Activated B cell treated with CpG ODN at 0.5 μM for 24 hours (primary cell): ENCODE measurements at places on chromosomes 13 and 19.

- DNase-seq, result no peak
Measured at GRCh38 chr19:48210005-48210404, 39.5 kb downstream of the ZSWIM9 start.

DNA sequence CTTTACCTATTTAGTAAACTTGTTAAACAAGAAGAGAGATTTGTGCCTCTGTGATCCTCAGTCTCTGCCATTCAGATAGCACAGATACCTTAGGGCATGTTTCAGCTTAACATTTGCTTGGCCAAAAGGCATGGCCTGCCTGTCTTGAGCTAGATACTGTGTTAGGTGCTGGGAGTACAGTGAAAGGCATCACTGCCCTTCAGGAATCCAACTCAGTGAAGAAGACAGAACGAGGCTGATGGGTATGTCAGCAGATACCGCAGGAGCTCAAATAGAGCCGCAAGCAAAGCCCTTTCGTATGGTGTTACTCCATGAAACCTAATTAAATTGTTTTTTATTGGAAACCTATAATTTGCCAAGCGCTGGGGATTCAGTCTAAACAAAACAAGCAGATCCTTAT is 12.9 kb downstream of the ZNF507 start:
- DNase-seq, result no peak

GRCh38 chr19:55000761-55001160 is 34.6 kb downstream of the NLRP2 start:
- no peak for DNase-seq

DNA sequence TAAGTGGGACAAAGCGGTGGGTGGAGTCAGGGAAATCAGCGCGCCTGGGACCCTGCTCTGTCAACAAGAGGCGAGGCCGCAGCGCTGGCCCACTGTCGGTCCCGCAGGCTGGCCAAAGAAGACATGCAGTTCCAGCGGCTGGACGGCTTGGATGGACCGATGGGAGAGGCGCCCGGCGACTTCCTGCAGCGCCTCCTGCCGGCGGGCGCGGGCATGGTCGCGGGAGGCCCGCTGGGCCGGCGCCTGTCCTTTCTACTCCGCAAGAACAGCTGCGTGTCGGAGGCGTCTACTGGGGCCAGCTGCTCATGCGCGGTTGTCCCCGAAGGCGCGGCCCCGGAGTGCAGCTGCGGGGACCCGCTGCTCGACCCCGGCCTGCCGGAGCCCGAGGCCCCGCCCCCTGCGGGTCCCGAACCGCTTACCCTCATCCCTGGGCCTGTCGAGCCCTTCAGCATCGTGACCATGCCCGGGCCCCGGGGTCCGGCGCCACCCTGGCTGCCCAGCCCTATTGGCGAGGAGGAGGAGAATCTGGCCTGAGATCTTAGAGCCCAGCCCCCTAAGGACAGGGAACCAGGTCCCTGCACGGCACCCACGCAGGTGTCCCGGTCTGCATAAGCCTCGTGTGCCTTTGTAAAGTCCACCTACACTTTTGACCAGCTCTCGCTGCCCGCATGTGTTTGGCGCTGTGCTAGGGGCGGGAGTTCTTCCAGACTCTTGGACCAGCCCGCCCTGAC is 6.1 kb downstream of the BEST2 start:
- DNase-seq, result peak; percentile 69

DNA sequence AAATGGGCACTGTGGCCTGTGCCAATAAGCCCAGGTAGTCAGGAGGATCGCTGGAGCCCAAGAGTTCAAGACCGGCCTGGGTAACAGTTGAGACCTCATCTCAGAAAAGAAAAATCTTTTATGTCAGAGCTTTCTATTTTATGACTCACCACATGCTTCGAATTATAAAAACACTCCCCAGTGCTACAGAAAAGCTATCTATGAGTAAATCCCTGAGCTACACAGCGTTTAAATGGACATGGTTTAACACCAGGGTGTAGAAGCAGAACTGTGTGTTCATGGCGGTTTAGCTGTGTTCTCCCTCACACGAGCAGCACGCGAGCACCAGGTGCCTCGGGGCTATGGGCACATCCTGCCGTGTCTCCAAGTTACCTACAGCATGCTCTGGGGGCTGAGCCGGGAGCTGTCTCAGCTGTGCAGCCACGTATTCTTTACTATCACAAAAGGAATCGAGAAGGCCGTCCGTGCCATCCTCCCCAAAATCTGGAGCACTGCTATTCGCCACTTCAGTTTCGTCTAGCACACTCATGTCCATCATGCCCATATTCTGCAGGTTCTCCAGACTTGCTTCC is 6.7 kb downstream of the SAFB2 start:
- DNase-seq, result no peak

DNA sequence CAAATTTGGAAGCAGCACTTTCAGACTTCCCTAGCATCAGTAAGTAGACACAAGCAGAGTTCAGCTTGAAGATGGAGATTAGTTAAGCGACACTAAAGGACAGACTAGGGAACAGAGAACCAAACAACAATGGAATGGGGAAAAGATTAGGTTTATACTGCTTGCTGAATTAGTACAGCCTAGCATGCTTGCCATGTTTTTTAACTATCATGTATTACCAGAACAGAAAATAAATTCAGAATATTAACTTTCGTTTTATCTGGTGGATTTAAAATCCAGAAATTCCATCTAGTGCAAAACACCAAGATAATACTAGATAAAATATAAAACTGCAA is 451.5 kb upstream of the SLC10A2 start:
- DNase-seq, result no peak

- no peak for DNase-seq
Measured at GRCh38 chr13:64627654-64628053, 2602.5 kb downstream of the PCDH9 start.

- DNase-seq, result no peak
Measured at GRCh38 chr13:31168166-31168565, 6.5 kb upstream of the HSPH1 start.

- DNase-seq, result no peak
Measured at GRCh38 chr19:23515551-23515950, 120.3 kb upstream of the ZNF91 start.

DNA sequence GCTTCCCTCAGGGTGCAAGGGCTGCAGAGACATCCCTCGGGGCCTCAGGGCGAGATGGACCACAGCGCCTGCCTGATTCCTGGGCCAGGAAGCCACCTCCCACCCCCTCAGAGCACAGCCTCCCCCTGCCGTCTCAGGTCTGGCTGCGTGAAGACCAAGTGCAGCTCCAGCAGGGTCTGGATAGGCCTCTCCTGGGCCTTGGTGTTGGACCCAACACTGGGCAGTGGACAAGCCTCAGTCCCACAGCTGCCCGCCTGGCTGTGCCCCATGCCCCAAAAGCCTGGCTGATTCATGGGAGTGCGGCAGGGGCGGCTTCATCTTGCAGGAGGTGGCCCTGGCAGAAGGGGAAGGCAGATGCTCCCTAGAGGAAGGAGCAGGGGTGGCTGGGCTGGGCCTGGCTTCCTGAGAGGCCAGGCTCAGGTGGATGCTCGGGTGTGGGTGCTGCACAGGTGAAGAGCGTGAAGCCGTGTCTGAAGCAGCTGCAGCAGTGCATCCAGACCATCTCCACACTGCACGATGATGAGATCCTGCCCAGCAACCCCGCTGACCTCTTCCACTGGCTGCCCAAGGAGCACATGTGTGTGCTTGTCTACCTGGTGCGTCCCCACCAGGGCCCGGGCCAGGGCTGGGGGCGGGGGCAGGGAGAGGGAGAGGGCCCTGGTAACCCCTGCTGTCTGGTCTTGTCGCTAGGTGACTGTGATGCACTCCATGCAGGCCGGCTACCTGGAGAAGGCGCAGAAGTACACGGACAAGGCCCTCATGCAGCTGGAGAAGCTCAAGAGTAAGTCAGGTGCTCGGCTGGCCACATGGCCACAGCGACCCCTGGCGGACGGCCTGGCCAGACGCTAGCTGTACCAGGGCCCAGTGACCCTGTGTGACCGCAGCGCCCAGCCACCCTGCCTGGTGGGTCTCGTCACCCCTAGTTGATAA is 21.7 kb downstream of the MAU2 start:
- DNase-seq, result no peak

GRCh38 chr13:113295776-113296175 is 1.3 kb upstream of the LAMP1 start:
- no peak for DNase-seq

- DNase-seq, result no peak
Measured at GRCh38 chr13:43731296-43731695, 55.5 kb downstream of the ENOX1 start.

DNA sequence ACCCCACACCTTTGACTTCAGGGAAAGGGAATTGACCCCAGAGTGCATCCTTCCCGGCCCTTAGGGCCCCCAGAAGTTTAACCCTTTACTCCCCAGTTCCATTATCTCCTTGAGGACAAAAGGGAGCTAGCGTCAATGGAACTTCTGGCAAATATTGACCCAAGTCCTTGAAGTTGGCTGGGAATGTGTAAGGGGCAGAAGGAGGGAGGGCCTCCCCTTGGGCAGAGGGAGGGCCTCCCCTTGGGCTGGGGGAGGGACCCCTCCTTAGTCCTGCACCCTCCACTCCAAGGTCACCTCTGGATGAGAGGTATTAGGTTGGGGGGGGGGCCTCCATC is 3.0 kb upstream of the TMEM59L start:
- no peak for DNase-seq

- DNase-seq, result no peak
Measured at GRCh38 chr19:32032561-32032960, 312.8 kb upstream of the ZNF507 start.

DNA sequence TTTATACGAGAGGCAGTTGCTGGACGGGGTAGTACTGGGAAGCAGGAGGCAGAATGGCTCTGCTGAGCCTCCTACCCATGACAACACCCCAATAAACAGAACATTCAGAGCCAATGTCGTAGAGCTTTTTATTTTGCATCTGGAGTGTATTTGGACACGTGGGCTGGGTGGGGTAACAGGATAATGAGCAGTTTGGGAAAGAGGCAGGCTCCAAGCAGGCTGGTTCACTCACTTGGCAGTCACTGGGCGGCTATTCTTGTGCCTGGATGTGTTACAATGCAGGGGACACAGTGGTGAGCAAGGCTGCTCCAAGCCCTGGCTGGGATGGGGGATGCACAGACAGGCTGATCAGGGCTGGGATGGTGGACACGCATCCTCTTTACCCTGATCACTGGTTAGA is 9.5 kb downstream of the ACTMAP start:
- no peak for DNase-seq

GRCh38 chr13:80688593-80688992 is 347.7 kb upstream of the SPRY2 start:
- DNase-seq, result no peak

DNA sequence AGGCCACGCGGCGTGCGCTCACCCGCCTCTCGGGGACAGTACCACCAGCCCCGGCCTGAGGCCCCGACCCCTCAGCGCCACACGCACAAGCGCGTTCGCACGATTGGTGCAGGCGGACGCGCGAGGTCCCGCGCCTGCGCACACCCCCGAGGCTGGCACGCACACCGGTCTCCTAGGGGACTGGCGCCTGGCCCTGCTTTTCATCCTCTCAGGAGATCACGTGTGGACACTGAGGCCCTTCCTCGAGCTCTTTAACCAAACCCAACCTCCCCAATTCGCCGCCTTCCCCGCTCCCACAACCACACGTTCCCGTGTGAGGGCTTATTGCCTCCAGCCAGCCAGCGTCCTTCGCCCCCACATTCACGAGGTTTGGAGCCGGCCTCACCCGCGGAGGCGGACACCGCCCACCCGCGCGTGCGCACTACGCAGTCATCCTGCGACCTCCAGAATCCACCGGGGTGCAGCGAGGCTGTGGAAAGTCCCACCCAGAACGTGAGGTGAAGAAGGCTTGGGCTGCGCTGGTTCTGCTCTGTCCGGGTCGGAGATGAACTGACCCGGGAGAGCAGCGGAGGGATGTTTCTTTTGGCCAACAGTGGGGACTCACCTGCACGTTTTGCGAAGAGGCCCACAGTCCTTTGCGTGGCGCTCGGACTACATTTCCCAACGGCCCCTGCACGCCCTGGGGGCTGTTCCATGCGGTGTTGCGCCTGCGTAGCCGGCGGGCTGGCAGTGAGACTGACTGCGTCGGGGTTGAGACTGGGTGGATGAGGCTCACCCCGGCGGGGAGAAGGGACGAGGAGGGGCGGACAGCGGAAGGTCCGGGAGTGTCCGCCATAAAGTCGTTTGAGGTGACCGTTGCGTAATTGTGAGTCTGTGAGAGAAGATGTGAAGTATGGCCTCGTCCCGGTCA is 539 bp upstream of the ZNF667 start:
- peak; percentile 73 for DNase-seq

DNA sequence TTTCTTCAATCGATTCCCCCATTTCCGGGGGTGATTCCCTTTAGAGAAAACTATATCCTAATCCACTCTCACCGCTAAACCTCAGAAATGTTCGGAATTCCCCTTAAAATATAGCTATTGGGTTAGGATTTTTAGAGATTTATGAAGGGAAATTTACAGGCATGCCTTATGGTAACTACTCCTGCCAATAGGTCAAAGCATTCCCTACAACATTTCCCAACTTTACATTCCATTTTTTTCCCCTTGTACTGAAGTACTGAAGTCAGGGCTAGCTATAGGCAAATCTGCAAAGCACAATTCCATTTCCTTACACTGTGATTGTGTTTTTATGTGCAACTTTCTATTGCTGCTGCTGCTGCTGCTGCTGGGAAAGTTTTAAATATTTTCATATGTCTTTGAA is 2.1 kb downstream of the EDNRB start:
- no peak for DNase-seq

DNA sequence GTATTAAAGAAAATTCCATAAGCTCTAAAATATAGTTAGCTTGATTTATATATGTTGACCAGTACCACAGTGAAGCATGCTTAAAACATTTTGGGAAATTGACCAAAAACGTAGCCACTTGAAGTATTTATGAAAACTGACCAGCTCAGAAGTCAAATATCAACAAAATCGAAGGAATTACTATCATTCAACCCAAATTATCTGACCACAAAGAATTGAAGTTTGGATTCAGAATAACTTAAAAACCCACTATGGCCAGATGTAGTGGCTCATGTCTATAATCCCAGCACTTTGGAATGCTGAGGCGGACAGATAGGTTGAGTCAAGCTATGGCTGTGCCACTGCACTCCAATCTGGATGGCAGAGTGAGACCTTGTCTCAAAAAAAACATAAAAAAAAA is 31.9 kb downstream of the GPALPP1 start:
- DNase-seq, result no peak

- DNase-seq, result no peak
Measured at GRCh38 chr19:4443966-4444764, 13.4 kb downstream of the UBXN6 start.

DNA sequence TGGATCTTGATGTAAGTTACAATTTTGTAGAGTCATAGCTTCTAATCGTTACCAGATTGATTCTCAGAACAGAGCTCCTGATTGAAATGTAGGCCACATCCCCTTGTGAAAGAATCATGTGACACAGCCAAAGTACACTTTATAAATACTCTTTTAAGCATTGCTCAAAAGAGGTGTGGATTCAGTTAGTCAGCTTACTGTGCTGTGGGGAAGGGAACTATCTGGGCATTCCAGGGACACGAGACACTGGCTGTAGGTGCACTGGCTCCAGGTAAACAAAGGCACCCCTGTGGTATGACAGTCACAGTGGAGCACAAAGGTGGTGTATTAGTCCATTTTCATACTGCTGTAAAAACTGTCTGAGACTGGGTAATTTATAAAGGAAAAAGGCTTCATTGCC is 222.8 kb downstream of the LIG4 start:
- DNase-seq, result no peak

- DNase-seq, result no peak
Measured at GRCh38 chr19:1274852-1275259, 474 bp upstream of the FAM174C start.
